ENCODE measurements at places on chromosomes 1 and 21. TPM values are rescaled to one million over a fixed set of nuclear protein-coding genes. Genes with fewer than 3 reads are reported as not detected.

- no peak for DNase-seq
Measured at GRCh38 chr21:26935977-26936376, 30.9 kb downstream of the ADAMTS5 start.

GRCh38 chr1:53025034-53025768, 36.8 kb upstream of the PODN start:
- no peak for DNase-seq

PRAMEF13 gene
- not detected for total RNA-seq

SPATA45 gene
- total RNA-seq: not detected

ST6GALNAC3 gene
- not detected for total RNA-seq

BLZF1 gene
- total RNA-seq: 10.7 TPM
